ENCODE measurements at places on chromosomes 7 and 10. TPM values are rescaled to one million over a fixed set of nuclear protein-coding genes. Genes with fewer than 3 reads are reported as not detected.

- DNase-seq, result no peak
These were observed 94.1 kb upstream of the ZNF800 start for GRCh38 chr7:127486654-127487053.

GRCh38 chr10:6530966-6531365 lies 49.1 kb downstream of the PRKCQ start:
- no peak for DNase-seq

- no peak for DNase-seq
These were observed 1.1 kb downstream of the HNRNPA2B1 start for GRCh38 chr7:26199301-26200037.

GRCh38 chr7:157557263-157557662 lies 220.5 kb downstream of the DNAJB6 start:
- no peak for DNase-seq

GRCh38 chr10:89973326-89973725 lies 271.9 kb downstream of the KIF20B start:
- DNase-seq, result no peak

DNA sequence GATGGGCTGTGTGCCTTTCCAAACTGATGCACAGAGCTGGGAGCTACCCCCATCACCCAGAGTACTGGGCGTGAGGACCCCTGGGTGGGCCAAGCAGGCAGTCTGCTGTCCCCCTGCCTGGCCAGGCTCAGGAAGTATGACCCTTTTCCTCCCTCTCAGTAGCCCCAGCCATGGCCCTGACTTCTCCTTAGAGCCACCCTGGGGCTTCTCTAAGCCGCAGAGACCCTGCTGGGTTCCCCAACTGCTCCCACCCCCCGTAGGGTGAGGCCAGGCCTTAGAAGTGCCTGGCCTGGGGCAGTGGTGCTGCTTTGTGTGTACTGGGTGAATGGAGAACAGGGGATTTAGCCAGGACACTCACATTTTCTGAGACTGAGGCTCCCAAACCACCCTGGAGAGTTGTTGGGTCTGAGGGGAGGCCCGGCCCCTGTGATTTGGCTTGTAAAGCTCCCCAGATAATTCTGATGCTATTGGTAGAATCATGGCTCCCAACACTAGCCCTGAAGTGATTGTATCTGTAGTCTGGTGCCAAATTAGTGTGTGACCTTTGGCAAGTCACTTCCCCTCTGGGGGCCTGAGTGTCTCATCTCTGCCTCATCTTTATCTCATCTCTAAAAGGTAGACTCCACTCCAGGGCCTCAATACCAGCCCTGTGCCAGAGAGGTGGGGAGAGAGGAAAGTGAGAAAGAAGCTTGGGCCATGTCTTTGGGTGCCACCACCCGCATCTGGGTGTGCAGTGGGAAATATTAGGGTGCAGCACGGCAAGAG lies 99.7 kb upstream of the PPIF start:
- no peak for DNase-seq

GRCh38 chr10:72928798-72929197 lies 25.8 kb downstream of the PLA2G12B start:
- no peak for DNase-seq

SPAM1 gene
- not detected for total RNA-seq

DNAJC12 gene
- not detected for total RNA-seq

SPDYE6 gene
- not detected for total RNA-seq

PRTFDC1 gene
- 1.8 TPM for total RNA-seq

EGFR gene
- total RNA-seq, result not detected

AS3MT gene
- total RNA-seq, result 2.5 TPM

RALA gene
- 39.7 TPM for total RNA-seq

Measured in naive thymus-derived CD8-positive, alpha-beta T cell (primary cell).